Left lobe of liver (tissue), 2 donors: ENCODE measurements at places on chromosomes 16 and 17.

DNA sequence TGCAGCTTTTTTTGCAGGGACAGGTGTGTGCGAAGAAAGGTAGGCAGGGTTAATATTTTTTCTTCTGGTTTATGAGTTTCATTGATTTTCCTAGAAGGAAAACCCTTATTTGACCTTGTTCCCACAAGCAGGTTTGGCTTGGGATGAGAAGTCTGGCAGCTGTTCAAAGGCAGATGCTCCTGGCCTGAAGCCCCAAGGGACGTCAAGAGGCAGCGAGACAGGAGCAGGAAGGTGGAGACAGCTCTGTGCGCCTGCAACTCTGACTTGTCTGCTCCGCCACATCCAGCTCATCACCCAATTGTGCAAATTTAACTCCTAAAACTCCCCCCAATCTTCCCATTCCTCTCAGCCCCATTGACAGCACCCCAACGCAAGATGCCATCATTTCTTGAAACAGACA, 136.8 kb upstream of the XYLT1 start:
- no peak for DNase-seq

GRCh38 chr17:74446551-74447500, 14.9 kb downstream of the GPRC5C start:
- peak; percentile 88 for DNase-seq

DNA sequence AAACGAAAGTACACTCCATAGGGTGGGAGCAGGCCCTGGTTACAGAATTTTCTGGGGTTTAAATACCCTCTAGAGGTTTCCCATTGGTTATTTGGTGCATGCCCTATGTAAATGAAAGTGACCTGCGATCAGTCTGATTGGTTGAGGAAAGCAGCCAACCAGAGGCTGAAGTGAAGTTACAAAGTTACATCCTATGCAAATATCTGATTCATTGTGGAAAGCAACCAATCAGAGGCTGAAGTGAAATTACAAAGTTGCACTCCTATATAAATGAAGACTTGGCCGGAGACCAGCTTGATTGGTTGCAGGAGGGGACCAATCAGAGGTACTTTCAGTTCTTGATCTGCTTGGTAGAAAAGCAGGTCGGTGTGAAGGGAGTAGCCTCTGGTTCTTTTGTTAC, 24.4 kb downstream of the NAA60 start:
- DNase-seq = no peak

DNA sequence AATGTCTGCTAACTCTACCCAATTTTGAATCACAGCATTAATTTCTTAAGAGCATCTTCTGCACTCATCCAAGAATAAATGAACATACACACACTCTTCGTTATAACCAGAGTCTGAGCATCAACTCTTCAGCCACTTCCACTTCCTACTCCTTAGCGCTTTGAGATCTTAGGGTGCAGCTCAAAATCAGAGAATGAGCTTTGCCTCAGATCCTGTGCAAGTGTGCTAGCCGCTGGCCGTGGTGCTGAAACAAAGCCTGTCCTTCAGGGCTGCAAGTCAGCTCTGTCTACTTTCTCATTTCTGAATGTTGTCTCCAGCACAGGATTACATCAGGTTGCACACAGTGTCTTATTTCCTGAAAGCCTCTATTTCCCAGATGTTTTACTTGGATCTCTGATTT, 165.4 kb downstream of the AIPL1 start:
- no peak for DNase-seq

DNA sequence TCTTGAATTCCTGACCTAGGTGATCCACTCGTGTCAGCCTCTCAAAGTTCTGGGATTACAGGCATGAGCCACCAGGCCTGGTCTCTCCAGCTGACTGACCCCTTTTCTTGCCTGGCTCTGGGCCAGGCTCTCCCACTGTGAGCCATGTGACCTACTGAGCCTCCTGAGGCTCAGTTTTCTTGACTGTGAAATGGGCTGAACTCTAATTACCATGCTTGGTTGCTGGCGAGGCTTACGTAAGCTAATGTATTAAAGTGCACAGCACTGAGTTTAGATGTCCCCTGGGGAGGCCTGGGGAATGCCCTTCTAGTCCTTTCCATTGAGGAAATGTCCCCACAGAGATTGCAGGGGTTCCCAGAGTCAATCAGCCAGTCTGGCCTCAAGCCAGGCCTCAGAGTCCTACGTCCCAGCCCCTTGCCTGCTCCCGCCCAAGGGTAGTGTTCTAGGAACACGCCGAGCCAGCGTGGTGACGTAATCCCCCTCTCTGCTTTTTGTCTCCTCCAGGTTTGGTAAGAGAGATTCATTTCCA, 45.8 kb upstream of the LGALS9 start:
- DNase-seq = no peak

GRCh38 chr17:29240968-29241963, 5.4 kb upstream of the CRYBA1 start:
- no peak for DNase-seq

GRCh38 chr16:23131436-23131835, 17.8 kb downstream of the USP31 start:
- no peak for DNase-seq

- DNase-seq = no peak
These were observed 54.4 kb upstream of the RCVRN start for GRCh38 chr17:9959377-9959981.

DNA sequence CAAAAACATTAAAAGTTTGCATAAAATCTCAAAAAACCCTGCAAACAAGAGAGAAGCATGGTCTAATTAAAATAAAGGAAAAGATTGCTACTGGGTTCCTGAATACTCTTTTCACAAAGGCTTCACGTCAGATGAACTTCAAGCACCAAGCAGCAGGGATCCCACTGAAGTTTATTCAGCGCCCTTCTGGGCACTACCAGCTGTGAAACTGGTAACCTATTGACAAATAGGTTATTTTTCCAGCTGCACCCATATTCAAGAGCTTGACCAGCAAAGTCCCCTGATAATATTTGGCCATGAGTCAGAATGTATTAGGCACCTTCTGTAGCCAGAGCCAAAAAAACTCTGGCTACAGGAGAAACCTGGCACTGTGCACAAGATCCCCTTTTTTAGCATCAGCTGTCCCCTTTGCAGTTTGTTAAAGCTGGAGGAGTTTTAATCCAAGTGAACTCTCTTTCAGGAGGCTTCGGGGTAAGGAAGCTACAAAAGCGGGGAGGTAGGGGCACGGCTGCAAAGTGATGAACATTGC, 60.3 kb downstream of the GRIN2A start:
- DNase-seq = no peak

- no peak for DNase-seq
These were observed 33.0 kb downstream of the ANKFN1 start for GRCh38 chr17:56186222-56186786.
